ENCODE measurements at places on chromosomes 7 and 10. TPM values are rescaled to one million over a fixed set of nuclear protein-coding genes. Genes with fewer than 3 reads are reported as not detected.

Gene ABCB4
- not detected for total RNA-seq

Gene XRCC2
- total RNA-seq: 5.2 TPM

Gene IDI2
- not detected for total RNA-seq

Gene CRHR2
- not detected for total RNA-seq

Gene CPED1
- total RNA-seq: not detected

Gene CDH23
- 0.07 TPM for total RNA-seq

Gene TRPV5
- not detected for total RNA-seq

Gene VSIR
- total RNA-seq: 3.6 TPM

Gene GIMAP5
- not detected for total RNA-seq

Gene STYXL1
- total RNA-seq: 49.3 TPM

Gene PHTF2
- total RNA-seq: 12.6 TPM
